Stimulated activated CD8-positive, alpha-beta memory T cell treated with anti-CD3 and anti-CD28 coated beads, Interleukin-12 subunit alpha, Interleukin-12 subunit beta, amount 100 ng/mL, for 4 hours (primary cell): ENCODE measurements at places on chromosomes 16 and 17.

DNA sequence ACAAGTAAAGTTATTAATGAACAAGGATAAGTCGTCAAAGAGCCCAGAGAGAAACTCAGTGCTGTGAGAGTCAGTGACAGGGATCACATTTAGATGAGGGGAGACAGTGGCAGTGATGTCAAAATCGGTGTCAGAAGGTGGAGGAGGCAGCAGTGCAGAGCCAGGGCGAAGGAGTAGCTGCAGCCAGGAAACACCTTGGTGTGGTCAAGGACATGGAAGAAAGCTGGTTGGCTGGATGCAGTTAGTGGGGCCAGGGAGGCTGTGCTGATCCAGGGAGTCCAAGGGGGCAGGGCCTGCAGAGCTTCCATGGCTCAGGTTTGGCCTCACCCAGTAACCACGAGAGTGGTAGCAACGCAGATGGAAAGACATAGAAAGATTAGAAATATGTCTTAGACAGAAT is 50.7 kb upstream of the ADORA2B start:
- no peak for DNase-seq

DNA sequence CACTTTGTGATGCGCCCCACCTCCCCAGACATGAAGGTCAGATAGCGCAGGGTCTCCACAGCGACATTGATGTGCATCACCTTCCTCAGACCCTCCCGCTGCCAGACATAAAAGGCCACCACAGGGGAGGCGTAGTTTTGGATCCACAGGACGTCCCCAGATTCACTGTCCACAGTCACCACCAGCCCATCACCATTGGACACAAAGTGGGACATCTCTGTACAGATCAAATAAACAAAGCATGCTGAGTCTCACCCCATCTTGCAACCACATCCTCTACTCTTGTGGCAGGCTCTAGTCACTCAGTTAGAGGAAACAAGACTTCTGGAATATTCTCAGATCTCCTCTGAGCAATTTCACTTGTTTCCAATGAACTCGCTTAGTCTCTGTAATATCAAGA is 46.3 kb upstream of the ICAM2 start:
- DNase-seq = no peak

DNA sequence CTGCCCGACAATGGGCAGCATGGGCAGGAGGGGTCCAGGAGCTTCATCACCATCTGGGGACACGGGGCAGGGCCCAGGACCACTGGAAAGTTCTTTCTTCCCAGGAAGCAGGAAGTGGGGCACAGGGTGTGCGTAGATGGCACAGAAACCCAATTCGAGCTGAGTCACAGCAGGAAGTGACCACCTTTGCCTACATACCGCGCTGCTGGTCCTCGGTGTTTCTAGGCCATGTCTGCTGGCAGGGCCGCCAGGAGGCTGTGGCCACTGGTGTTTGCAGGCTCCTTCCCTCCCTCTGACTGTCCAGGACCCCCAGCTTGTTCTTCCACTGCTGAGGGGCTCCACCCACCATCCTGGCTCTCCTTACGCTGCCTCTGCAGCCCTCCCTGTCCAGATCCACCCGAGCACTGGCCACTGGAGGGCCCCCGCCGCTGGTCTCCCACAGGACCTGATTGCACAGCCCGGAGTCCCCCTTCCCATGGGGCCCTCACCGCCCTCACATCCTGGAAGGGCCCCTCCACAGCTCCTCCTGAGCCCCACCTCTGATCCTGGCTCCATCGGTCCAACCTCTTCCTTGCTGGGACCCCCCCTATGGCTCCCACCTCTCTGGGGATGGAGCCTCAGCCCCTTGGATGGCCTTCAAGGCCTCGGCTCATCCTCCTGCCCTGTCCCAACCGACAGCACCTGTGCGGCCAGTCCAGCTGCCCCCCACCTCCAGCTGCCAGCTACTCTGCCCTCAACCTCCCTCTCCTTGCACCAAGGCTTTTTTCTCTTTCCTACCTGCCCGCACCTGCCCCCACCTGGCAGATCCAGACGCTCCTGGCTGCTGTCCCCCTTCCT is 14.5 kb upstream of the RASD1 start:
- no peak for DNase-seq

DNA sequence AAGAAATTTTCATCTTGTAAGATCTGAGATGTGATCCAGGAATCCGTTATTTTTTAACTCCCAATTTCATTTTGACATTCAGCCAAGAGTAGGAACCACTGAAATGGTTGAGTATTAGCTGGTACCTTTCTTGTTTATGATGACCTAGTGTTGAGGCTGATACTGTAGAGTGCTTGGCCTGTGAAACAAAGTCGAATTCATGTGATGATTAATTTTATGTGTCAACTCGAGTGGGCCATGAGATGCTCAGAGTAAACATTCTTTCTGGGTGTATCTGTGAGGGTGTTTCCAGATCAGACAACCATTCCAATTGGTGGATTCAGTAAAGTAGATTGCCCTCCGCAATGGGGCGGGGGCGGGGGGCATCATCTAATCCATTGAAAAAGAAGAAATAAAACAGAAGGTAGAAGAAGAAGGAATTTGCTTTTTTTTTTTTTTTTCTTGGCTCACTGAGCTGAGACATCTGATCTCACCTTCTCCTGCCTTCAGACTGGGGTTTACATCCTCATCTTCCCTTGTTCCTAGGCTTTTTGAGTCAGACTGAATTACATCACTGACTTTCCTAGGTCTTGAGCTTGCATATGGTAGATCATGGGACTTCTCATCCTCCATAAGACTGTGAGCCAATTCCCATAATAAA is 264.6 kb upstream of the KCNJ16 start:
- DNase-seq = no peak

GRCh38 chr17:61505846-61506627 is 53.8 kb downstream of the TBX4 start:
- DNase-seq = no peak

DNA sequence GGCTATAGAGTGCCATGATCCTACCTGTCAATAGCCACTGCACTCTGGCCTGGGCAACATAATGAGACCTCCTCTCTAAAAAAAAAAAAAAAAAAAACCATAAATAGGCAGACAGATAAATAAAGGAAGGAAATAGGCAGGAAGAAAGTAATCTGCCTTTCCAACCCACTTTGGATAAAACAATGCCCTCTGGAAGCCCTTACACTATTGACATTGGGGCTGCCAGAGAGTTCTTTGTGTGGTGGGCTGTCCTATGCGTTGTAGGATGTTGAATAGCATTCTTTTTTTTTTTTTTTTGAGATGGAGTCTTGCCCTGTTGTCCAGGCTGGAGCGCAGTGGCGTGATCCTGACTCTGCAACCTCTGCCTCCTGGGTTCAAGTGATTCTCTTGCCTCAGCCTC is 7.2 kb upstream of the RFWD3 start:
- no peak for DNase-seq

- DNase-seq = no peak
Observed at GRCh38 chr17:78680436-78680835, 101.6 kb downstream of the CYTH1 start.

DNA sequence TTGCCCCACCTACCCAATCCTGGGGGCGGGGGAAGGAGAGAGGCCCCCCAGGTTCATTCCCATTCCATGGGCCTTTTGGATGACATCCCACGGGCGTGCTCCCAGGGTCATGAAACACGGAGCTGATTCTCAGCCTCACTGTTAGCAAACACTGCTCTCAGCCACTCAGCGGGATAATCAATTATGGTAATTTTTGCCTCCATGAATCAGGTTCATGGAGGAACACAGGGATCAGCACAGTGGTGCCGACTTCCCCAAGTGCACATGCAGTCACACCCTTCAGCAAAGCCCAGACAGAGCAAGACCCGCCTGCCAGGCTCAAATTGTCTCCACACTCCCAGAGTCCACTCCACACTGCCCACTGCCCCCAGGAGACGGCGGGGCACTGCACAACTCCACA is 164.6 kb downstream of the ENGASE start:
- DNase-seq = no peak

- DNase-seq = no peak
Observed at GRCh38 chr16:70730944-70731343, 45.1 kb upstream of the MTSS2 start.

- DNase-seq = peak; percentile 46
Observed at GRCh38 chr17:45098869-45099616, 33.3 kb downstream of the PLCD3 start.

GRCh38 chr17:82528484-82529265 is 9.1 kb downstream of the FOXK2 start:
- no peak for DNase-seq

GRCh38 chr16:27242868-27243590 is 25.5 kb downstream of the NSMCE1 start:
- no peak for DNase-seq

GRCh38 chr17:9825641-9826150 is at the start of gene GLP2R:
GLP2R (plus strand) TSS chr17:9825924; CDS start chr17:9826064, 140 bp downstream.
- no peak for DNase-seq

- no peak for DNase-seq
Observed at GRCh38 chr17:66786107-66786506, 48.8 kb upstream of the CACNG5 start.

DNA sequence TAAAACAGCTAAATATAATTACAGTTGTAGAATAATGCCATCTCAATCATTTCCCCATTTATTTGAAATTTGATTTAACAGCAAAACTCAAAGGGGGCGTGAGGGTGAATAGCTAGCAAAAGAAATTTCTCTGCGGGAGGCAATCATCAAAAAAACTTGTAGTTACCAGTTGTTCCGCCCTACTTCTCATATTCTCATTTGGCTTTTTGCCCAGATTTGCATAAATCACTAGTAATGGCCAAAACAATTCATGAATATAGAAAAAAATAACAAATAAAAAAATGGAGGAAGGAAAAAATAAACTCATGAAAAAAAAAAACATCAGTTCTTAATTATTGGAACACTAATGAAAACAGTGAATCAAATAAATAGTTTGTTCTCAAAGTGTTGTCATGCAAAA is 722.6 kb upstream of the KIF2B start:
- DNase-seq = no peak

GRCh38 chr16:10858203-10858602 is 18.8 kb upstream of the CIITA start:
- no peak for DNase-seq

GRCh38 chr16:47865337-47865855 is 290.4 kb downstream of the ABCC12 start:
- DNase-seq = no peak

DNA sequence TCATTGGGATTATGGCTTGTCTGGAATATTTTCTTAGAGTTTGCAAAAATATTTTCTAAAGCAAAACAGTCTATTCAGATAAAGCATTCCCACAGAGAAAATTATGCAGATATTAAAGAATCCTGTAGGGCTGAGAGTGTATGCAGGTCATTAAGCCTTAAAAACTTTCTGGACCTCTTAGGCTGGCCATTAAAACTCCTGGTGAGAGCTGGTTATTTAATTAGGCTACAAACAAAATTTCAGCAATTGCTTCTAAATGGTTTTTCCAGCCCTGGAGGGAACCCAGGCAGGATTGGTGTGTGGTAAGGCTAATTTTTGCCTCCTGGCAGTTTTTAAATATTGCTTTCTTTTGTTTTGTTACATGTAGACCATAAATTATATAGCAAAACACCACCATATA is 27.3 kb upstream of the SMG1 start:
- DNase-seq = no peak

DNA sequence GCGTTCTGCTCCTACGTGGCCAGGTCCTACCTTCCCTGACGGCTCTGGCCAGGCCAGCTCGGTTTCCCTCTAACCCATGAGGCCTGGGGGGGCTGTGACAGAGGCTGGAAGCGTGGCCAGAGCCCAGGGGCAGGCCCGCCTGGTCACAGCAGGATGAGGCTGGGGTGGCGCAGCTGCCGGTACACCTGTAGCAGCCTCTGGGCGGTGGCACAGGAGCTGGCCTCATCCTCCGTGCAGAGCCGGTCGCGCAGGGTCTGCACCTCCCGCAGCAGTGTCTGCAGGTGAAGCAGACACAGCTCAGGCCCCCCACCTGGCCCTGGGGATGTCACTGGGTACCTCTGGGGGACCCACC is 11.5 kb downstream of the FAAP100 start:
- DNase-seq = no peak

GRCh38 chr16:7086822-7087616 is 245.6 kb upstream of the RBFOX1 start:
- DNase-seq = no peak

DNA sequence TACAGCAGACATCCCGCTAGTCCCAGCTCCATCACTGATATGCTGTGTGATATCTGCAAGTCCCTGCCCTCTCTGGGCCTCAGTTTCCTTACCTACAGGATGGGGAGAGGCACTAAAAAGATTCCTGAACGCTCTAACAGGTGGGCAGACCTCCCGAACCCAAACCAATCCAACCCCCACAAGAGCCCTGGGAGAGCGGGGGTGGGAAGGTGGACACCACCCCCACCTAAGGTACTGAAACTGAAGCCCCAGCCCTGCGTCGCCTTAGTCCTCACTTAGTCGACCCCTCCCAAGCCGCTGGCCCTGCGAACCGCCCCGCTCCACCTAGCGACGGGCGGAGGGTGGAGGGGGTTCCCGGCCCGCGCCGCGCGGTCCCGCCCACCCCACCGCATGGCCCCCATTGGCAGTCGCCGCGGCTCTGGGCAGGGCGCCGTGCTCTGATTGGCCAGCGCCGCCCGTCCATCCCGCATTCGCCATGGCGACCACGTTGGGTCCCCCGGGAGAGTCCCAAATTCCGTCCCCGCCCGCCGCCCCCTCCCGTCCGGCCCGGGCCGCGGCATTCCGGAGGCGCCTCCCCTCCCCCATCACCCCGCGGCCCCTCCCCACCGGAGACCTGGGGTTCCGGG is 578 bp downstream of the CCDC102A start:
- DNase-seq = peak; percentile 93

DNA sequence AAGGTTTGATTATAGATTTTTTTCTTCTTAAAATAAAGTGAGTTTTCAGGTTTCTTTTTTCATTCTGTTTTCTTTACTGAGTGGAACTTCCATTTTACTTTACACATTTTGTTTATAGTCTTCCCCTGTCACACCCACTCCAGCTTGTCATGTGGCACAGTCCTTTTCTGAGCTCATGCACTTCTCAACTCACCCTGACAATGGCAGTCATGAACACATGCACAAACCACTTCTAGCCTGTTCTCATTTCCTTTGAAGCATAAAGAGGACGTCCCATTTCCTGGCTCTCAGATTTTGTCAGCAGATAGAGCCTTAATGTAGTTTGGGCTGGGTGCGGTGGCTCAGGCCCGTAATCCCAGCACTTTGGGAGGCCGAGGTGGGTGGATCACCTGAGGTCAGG is 168.0 kb downstream of the AHSP start:
- DNase-seq = no peak

DNA sequence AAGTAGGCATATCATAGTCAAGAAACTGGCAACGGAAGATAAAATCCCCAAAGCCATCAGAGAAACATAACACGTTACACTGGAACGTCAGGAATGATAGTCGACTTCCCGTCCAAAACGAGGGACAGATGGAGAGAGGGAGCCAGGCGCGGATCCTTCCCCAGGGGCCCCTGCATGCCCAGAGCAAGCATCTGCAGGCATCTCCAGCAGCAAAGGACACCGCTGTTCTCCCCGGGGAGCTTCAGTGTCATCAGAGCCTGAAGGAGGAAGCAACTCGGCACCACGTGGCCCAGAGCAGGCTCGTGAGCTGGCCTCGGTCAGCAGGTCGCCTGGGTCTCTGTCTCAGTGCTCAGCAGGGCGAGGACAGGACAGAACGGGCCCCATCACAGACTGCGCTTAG is 50.1 kb downstream of the LMF1 start:
- no peak for DNase-seq

GRCh38 chr16:72261127-72261526 is 89.2 kb upstream of the PMFBP1 start:
- DNase-seq = no peak

- no peak for DNase-seq
Observed at GRCh38 chr16:2081201-2082084, 33.7 kb downstream of the TSC2 start.

- DNase-seq = peak; percentile 32
Observed at GRCh38 chr17:76772842-76773525, 35.1 kb downstream of the MFSD11 start.
